Endothelial cell of umbilical vein (primary cell): ENCODE measurements at places on chromosomes 3 and 15.

- DNase-seq, result no peak
These were observed 40.4 kb downstream of the CCR3 start for GRCh38 chr3:46282696-46283095.

GRCh38 chr15:68317281-68318007 is 39.9 kb downstream of the FEM1B start:
- no peak for DNase-seq

DNA sequence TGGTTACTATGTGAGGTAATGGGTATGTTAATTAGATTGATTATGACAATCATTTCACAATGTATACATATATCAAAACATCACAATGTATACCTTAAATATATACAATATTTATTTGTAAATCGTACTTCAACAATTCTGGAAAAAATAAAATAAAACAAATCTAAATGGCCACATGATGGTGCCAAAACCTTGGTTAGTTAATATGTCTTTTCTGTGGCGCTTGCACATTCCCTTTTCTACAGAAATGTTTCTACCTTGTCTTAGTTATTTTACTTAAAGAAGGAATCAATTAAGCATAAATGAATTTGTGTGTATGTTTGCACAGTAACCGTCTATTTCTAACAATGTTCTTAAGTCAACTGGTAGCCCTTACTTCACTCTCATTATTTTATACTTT is 53.4 kb downstream of the OXSM start:
- no peak for DNase-seq

DNA sequence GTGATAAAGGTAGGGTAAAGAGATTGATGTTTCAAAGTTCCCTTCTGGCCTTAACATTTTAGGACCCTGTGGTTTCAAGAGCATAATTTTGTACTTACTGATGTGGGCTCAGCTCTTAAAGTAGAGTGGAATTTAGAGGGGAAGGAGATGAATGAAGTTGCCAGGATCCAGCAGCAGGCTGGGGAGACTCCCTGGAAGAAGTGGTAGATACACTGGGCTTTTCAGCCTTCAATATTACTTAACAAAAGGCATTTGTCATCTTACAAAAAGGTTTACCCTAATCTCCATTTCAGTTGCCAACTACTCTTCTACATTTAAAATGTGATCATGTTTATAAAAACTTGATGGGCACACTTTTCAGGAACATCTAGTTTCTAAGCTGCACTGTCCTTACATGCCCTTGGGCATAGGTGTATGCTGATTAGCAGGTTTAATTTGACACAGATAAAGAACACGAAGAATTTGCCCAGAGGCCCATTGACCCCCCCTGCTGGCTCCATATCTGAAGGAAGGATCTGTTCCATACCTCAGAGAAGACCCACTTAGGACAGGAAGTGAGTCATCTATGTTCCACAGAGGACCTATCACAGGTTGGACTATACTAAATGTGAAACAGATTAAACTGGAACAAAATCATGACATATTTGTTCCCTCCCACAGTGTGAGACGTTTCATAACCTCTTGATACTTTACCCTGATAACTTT is 93.0 kb upstream of the LPP start:
- peak; percentile 28 for DNase-seq

DNA sequence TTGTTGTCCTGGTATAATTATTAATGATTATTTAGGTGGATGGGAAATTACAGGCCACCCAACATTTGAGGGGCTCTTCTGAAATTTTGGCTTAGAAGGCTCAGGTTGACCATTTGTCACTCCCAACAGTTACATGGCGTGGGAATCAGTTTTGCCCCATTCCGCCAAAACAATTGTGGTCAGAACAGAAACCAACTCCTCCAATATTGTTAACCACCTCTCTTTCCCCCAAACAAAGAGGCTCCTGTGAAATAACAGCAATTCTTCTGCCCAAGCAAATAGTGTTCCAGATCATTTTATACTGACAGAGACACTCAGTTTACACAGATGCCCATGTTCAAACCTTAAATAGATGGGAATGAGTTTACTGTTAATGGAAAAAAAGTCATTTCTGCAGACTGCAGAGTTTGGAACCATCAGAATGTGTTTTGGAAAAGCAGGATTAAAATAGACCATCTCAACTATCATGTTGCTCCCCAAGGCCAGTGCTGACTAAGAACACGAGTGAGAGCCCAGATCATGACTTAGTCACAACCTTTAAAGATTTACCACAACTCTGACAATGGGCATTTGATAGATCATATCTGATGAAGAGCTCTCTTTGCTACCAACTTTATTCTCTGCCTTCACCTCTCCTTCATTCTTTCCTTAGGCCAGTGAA is 102.1 kb downstream of the DUT start:
- DNase-seq, result no peak

- peak; percentile 70 for DNase-seq
These were observed 28.7 kb upstream of the PLOD2 start for GRCh38 chr3:146189519-146190173.

DNA sequence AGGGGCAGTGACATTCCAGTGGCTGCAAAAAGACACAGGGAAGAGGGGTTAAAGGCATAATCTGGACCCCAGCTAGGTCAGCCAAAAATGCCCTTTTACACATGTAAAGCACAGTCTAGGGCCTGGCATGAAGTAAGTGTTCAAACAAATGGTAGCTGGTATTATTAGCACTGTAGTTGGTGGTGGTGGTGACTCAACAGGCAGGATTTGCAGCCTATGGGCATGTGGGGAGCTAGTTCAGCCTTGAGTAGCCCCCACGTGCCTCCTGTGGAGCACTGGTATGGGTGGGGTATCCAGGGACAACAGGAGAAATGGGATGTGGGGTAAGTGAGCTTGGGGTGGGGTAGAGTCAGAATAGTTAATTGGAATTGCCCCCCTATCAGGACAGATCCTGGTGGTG is 27.6 kb downstream of the DNASE1L3 start:
- no peak for DNase-seq

GRCh38 chr15:85906640-85907039 is 111.9 kb upstream of the KLHL25 start:
- DNase-seq, result no peak

GRCh38 chr3:163838769-163839168 is 1239.5 kb downstream of the SI start:
- DNase-seq, result no peak

DNA sequence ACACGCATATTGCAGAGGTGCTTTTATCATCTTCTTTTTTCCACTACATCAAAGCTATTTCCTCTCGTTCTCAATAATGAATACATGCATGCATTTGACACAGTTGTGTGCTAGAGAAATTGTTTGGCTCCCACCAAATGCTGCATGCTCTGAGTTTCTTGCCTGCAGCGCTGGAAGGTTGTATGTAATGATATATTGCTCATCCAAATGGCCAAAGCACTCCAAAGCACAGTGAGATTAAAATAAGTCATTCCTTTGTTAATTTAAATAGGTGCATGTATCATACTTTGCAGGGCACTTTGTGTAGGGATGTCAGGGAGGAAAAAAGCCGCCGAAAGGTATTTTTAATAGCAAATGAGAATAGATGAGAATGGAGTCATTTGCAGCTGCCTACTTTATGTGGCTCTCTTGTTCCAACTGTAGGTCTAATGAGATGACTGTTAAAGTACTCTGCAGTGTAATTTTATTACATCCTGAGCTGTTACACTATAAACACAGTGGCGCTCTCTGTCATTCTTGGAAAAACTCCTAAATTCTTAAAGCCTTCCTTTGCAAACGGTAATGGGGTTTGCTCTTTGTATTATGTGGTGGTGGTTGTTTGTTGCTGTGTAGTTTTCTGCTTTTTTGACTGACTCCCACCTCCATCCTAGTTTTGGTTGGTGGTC is 56.9 kb upstream of the SKOR1 start:
- no peak for DNase-seq

GRCh38 chr3:126510308-126510910 is 7.2 kb downstream of the UROC1 start:
- no peak for DNase-seq

- no peak for DNase-seq
These were observed 2.8 kb upstream of the CCDC80 start for GRCh38 chr3:112643621-112644240.

GRCh38 chr3:184133840-184134745 is 1.1 kb upstream of the EIF2B5 start:
- DNase-seq, result peak; percentile 79

DNA sequence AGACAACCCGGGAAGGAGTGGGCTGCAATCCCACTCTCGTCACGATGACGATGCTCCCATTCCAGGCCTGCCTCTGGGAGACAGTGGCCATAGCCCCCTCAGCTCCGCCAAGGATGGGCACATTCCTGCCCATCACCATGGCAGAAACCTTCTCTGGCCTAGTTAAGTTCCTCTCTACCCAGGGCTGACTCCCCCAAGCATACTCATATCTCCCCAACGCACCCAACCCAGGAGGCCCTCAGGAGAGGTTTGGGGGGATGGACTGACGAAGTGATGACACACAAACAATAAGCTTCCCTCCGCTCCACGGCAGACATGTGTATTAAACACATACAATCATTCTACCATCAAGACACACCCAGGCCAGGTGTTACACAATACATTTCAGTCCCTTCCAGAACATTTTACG is 60.1 kb downstream of the VGLL4 start:
- DNase-seq, result no peak

GRCh38 chr15:73322665-73323373 is 45.9 kb downstream of the HCN4 start:
- DNase-seq, result no peak

GRCh38 chr15:82898961-82899360 is 53.6 kb downstream of the HOMER2 start:
- DNase-seq, result no peak

DNA sequence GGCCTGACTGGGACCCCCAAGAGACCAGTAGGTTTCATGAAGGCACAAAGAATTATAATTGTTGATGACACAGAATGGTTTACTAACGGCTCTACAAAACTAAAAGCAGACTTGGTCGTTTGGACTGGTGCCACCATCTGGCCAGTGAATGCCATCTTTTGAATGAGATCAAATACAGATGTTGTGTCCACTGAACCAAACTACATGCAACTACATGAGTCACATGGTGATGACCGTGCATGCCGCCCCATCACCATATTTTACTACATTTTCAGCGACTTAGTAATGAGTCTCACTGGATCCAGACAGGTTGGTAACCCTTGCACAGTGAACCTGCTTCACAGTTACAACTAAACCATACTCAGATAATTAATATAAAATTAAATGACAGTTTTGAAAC is 803.3 kb downstream of the DIPK2A start:
- DNase-seq, result no peak

DNA sequence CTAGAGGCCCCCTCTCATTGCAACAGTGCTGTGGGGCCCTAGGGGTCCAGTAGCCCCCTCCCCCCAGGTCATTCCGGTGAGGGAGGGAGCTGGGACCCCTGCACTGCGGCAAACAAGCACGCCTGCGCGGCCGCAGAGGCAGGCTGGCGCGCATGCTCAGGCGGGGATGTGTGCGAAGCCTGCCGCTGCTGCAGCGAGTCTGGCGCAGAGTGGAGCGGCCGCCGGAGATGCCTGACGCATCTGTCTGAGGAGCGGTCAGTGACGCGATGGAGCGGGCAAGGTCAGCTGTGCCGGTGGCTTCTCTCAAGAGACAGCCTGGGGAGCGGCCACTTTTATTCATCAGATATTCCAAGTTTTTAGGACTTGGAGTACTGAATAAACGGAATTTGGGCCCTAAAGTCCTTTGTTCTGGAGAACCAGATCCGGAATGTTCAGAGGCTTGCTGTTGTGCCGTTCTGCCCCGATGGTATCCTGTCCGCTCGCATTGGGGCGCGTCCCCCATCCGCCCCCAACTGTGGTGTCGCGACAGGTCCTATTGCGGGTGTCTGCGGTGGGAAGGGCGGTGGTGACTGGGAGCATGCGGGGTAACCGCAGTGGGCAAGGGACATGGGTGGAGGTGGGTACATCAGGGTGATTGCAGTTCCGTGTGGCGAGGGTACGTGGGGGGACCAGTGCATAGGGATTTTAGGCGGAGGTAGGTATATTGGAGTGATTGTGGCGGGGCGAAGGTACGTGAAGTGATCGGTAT is at the start of the genes SNRPN and SNURF:
TSS of gene SNRPN (plus strand) at position 205 of the 748 bp plus-strand sequence. CDS start 19,467 bp downstream, outside the sequence.
TSS of gene SNURF (plus strand) at position 205 of the 748 bp plus-strand sequence. CDS start at position 267, 62 bp downstream.
- DNase-seq, result peak; percentile 68

- DNase-seq, result no peak
These were observed 142.7 kb upstream of the SYNPR start for GRCh38 chr3:63135367-63135766.

GRCh38 chr15:50365971-50366370 is 11.0 kb upstream of the GABPB1 start:
- DNase-seq, result no peak

GRCh38 chr3:168094877-168095610 is 680 bp downstream of the GOLIM4 start:
- peak; percentile 72 for DNase-seq

DNA sequence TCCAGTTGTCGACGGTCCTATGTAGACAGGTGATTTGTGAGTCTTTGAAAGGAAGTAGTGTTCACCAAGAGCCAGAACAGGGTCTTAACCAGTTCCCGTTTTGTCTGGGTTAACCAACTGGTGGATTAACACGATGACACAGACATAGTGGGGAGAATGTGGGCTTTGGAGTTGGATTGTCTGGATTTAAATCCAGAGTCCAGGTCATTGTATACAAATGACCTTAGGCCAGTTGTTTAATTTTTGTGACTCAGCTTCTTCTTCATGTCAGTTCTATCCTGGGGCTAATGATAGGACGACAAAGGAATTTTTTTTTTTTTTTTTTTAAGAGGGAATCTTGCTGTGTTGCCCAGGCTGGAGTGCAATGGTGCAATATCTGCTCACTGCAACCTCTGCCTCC is 126.7 kb downstream of the LPP start:
- no peak for DNase-seq

DNA sequence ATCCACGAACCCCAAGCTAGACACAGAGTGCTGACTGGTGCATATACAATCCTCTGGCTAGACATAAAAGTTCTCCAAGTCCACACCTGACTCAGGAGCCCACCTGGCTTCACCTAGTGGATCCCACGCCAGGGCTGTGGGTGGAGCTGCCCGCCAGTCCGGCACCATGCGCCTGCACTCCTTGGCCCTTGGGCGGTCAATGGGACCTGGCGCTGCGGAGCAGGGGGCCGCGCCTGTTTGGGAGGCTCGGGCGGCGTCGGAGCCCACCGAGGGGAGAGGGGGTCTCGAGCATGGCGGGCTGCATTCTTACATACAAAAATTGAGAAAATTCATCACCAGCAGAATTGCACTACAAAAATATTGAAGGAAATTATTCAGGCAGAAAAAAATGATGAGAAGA is 120.7 kb upstream of the FAN1 start:
- DNase-seq, result no peak
